Stimulated activated CD8-positive, alpha-beta memory T cell treated with anti-CD3 and anti-CD28 coated beads, Interleukin-2, amount 100 ng/mL, for 1 hour (primary cell): ENCODE measurements at places on chromosomes 16 and 17.

DNA sequence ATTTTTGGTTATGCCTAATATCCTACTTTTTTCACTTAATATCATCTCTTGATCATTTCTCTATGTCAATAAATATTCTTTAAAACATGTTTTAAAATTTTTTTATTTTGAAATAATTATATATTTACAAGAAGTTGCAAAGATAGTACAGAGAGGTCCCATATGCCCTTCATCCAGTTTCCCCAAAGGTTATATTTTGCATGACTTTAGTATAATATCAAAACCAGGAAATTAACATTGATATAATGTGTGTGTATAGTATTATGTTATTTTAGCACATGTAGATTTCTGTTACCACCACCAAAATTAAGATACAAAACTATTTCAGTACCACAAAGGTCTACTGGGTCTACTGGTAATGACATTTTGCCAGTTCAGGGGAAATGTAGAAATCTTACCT lies 60.7 kb downstream of the EFCAB5 start:
- DNase-seq = no peak

DNA sequence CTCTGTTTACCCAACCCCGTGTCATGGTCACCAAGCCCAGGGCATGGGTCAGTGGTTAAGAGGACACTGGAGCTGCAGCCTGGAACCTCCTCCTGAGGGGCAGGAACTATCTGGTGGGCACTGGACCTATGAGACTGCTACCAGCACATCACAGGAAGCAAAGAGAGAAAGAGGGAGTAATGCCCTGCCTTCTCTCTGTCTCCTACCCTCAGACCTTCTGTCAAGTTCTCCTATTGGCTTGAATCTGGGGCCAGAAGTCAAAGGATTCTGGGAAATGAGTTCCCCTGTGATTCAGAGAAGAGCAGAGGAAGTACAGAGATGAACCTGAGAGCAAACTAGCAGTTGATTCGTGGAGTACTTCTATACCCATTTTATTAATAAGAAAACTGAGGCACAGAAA lies 123.0 kb upstream of the GNAO1 start:
- DNase-seq = no peak

DNA sequence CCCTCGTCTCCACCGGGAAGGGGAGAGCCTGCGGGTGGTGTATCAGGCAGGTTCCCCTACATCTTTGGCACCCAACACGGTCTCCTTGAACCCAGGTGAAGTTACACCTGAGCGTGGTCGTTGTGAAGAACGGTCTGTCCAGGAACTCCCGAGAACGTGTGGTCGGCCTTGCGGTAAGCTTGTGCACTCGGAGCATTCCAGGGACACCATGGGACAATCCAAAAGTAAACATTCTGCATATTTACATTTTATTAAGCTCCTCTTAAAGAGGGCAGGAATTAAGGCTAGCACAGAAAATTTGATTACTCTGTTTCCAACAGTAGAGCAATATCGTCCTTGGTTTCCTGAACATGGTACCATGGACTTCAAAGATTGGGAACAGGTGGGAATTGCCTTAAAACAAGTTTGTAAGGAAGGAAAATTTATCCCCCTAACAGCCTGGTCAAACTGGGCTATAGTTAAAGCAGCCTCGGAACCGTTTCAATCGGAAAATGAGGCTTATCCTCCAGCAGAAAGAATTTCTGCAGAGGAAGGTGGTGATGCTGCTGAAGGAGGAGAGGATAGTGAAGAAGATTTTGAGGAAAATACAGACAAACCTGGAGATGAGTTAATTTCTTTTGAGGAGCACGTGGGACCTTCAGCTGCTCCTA lies 18.2 kb downstream of the ALOX15B start:
- no peak for DNase-seq

DNA sequence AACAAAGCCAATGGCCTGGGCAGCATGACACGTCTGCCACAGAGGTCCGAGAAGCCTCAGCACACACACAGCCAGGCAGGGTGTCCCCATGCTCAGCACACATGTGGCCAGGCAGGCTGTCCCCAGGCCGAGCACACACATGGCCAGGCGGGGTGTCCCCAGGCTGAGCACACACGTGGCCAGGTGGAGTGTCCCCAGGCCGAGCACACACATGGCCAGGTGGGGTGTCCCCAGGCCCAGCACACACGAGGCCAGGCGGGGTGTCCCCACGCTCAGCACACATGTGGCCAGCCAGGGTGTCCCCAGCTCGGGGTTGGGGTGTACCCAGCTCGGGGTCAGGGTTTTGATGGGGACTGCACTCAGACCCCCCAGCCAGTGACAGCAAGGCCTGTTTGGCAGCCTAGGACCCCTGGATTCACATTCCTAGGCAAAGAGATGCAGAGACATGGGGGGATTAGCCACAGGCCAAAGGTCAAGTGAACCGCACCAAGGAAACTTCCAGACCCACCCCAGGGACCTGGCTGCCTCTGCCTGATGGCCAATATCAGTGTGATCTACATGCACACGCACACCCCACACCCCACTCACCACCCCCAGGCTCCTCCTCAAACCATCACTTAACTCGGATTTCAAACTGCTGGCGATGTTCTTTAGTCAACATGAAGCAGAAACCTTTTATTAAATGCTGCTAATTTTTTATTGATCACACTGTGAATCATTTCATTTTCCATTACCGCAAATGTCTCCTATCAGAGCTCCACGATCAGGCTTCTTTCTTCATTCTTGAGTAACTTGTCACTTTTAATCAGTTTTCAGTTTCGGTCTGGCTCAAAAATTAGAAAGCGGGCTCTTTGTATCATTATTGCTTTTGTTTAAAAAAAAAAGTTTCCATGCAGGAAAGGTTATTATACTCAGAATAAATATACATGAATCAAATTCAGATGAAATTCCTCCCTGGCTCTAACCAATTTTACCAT lies 111.4 kb downstream of the ZNF423 start:
- DNase-seq = no peak

GRCh38 chr16:73629011-73629410 lies 581.1 kb upstream of the ZFHX3 start:
- DNase-seq = no peak

GRCh38 chr17:78120971-78121800 lies 7.4 kb downstream of the TMC6 start:
- DNase-seq = no peak

- no peak for DNase-seq
Measured at GRCh38 chr17:21548236-21548635, 144.1 kb upstream of the KCNJ18 start.

- no peak for DNase-seq
Measured at GRCh38 chr17:75245011-75245410, 16.4 kb downstream of the GGA3 start.

GRCh38 chr16:20253825-20254224 lies 73.5 kb downstream of the GP2 start:
- no peak for DNase-seq

DNA sequence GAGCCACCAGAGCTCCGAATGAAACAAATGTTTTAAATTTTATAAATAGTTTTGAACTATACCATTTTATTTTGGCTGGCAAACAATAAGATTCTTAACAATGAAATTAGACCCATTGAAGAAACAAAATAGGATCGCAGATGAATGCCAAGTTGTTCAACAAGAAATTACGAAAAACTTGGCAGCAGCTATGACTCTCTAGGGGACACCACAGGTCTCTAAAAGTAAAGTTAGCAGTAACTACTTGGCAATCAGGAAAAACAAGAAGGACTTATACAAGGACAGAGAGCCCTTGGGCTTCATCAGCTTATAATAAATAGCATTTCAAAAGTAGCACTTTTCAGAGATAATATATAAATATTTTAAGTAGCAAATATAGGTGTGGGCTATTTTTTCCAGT lies 603.8 kb upstream of the PSMD7 start:
- DNase-seq = no peak

DNA sequence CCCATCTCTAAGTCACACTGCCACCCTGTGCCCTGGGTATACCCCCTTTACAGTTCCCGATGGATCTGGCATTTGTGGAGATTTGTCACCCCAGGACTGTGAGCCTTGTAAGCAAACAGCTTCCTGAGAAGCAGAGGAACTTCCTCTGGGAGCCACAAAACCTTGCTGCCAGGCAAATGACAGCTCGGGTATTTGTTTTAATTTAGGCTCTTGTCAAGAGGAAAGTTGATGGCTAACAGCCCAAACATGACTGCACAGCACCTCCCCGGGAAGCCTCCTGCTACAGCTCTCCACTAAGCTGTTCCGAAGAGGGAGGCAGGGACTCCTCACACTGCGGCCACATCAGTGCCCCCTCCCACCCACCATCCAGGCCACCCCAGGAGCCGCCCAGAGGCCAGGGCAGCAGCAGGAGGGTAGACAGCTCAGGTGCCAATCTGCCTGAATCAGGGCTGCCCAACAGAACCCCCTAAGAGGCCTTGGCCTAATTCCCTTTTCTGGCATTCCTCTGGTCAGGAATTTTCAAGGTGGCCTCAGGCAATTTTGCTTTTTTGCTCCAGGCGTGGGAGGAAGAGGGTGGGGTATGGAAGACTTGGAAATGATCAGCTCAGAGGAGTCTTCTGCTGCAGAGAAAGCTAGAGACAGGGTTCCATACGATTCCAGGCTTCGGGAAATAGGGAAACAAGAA lies 2.6 kb downstream of the ABR start:
- no peak for DNase-seq

DNA sequence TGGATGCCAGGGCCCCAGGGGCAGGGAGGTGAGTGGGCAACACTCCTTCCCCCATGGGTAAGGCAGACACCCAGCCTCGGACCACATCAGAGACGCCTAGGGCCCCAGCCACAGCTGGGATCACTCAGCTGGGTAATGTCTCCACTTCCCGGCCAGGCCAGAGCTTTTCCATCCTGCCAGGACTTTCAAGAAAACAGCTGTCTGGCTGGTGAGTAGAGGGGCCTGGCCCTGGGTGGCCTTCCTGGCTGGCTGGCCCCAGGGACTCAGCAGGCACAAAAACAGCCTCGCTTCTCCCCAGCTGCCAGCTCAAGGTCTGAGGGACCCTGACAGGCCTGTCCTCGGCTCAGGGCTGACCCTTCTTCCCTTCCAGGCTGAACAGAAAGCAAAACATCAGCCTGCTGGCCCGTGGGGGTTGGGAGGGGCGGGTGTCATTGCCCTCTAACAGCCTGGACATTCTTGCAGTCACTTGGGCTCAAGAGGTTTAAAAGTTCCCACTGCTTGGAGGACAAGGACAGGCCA lies 45.3 kb upstream of the JPH3 start:
- DNase-seq = no peak

DNA sequence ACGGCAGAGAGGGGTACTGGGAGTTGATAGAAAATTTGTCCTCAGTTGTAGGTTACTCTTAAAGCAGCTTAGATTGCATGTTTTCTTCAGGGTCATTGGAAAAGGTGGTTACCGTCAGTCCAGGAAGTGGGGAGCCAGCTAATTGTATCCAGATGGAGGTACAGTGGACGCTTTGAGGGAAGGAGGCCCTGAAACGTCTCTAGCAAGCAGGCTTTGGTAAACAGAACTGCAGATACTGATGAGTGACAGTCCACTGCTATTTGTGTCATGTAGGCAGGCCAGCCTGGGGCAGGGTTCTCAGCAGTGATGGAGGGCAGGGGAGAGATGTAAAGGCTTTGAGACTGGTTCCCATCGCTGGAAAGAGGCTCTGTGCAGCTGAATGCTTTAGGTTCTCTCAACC lies 30.2 kb upstream of the ST6GALNAC1 start:
- no peak for DNase-seq

DNA sequence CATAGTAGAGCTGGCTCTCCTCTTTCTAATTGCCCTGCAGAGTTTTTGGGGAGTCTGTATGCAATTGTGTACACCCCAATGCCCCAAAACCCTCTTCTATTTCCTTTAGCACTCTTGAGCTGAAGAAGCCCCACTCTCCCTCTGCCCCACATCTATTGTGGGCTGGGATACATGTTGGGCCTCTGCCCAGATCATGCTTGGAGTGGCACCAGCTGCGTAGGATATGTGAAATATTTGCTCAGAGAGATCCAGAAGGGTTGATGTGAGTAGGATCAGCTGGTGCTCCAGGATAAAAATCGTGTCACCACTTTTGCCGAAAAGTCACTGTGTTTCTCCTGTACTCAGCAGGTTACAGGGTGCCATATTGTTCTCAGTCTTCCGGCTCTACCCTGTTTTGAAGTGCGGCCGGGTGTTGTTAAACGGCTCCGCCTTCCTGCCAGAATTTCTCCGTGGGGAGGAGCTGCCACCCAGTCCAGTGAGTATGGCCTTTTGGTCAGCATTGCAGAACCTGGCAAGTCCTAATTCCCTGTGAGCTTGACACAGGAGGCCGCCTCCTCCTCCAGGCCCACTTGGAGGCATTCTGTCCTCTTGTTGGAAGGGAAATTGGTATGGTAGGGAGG lies 664.5 kb downstream of the WWOX start:
- DNase-seq = no peak

GRCh38 chr17:6269478-6269877 lies 165.4 kb downstream of the AIPL1 start:
- DNase-seq = no peak

DNA sequence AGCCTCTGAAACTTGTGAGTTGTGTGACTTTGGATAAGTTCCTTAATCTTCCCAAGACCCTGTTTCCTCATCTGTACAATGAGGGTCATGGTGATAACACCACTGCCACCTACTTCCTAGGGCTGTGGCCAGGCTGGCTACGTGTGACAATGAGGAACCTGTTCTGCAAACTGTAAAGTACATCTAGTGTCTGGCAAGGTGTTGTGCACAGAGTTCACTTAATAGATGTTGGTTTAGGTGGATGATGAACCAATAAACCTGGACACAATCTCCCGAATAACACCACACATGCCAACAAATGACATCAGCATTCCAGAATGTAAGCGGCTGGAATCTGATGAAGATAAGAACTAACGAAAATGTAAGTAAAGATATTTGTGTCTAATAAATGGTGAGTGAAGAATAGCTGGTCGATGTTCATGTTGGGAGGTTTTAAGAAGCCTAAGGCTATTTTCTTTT lies 82.3 kb downstream of the MARCHF10 start:
- DNase-seq = no peak

- no peak for DNase-seq
Measured at GRCh38 chr17:82216301-82217119, 3.9 kb upstream of the CCDC57 start.

GRCh38 chr16:50153596-50154419 lies 702 bp downstream of the TENT4B start:
- DNase-seq = no peak

DNA sequence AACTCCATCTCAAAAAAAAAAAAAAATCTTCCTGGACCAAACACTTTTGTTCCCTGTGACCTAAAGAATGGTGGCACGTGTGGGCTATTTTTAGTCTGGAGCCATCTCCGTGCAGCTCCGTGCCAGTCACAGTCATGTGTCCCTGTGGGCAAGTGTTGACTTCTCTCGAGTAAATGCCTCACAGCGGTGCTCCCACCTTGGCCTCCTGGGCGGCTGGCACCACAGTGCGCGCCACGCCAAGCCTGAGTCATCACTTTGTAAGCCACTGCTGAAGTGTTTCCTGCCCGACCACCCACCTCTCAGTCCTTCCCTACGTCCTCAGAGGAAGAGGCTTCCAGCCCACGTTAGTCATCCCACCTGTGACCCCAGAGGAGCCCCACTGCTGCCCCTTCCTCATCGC lies 10.9 kb upstream of the HEXD start:
- no peak for DNase-seq

GRCh38 chr16:79212114-79212791 lies 388.3 kb downstream of the MAF start:
- no peak for DNase-seq

DNA sequence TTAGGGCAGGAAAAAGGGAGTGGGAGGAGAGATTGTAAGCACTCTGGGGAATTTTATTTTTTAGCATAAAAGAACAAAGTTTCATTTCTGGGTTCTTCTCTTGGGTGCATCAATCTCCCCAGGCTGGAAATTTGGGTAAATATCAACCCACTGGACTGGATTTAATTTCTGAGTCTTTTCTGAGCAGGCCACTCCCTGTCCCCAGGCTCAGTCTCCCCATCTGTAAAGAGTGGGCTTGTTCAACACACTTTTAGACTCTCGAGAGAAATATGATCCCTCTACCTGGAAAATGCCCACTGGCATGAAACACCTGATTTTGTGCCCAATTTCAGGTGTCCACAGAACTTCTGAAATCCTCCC lies 617 bp upstream of the VTN start:
- no peak for DNase-seq
